Cerebellar nuclear complex (tissue), 1 donor: ENCODE measurements at places on chromosomes 11 and 22.

DNA sequence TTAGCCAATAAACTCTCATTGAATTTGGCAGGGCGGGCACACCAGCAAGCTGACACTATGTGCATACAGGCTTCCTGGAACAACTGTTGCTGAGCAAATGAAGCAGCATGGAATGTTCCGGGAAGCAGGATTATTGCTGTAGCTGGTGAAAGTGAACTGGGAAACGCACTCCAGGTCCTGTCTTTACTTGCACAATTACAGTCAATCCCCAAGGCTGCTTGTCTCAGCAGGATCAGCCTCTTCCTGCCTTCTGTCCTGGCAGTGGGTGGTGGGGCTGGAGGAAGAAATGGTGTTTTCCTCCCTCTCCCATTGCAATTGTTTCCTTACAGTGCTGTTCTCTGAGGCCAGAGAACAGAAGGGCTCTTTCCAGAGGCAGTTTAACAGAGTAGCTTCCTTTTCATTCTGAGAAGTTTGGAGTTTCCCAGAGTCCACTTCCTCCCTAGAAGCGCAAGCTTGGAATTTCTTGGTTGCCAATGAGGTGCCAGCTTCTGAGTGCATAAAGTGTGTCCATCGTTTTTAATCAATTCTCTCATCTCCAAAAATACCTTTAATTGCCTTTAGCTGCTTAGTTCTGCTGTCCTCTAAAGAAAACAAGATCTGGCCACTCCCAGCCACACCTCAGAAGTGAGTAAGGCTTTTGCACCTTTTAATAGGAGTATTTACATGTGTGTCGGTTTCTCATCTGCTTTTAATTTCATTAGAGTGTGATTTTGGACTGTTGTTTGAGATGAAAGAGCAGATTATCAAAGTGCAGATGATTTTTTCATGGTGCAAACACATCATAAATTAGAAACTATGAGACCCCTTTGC, 19.9 kb downstream of the CD44 start:
- no peak for DNase-seq

- DNase-seq, result no peak
Observed at GRCh38 chr11:65879617-65880016, at the start of gene CTSW. CTSW (plus strand) TSS chr11:65879837; CDS start chr11:65879855, 18 bp downstream.

DNA sequence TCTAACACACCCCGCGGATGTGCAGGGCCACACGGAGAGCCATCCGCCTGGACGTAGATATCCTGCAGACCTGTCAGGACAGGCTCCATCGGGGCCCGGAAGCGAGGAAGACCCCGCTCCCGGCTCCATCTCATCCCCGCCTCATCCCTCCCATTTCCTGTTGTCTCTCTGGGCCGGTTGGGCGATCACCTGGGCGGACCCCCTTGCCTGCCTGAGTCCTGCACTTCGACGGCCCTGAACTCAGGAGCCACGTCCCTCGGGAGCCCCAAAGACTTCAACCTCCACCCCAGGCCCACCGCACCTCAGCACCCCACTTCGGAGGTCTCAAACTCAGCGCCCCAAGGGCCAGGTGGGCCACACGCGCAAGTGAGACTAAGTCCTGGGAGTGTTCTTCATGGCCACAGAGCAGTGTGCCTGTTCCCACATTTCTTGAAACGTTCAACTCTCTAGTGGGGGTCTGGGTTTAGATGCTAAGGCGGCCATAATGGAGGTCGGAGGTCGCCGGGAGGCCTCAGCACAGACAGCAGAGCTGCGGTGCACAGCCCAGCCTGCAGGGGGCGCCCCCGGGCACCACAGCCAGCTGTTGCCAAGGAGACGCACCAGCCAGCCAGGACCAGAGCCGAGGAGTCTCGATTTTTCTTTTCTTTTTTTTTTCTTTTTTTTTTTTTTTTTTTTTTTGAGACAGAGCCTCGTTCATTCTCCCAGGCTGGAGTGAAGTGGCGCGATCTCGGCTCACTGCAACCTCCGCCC, 26.0 kb upstream of the FADD start:
- no peak for DNase-seq

- DNase-seq, result no peak
Observed at GRCh38 chr11:68354148-68354872, 41.9 kb downstream of the LRP5 start.
